ENCODE measurements at places on chromosomes 11 and 22.

- DNase-seq: no peak
Observed at GRCh38 chr11:47564933-47565339, 463 bp upstream of the PTPMT1 start.

DNA sequence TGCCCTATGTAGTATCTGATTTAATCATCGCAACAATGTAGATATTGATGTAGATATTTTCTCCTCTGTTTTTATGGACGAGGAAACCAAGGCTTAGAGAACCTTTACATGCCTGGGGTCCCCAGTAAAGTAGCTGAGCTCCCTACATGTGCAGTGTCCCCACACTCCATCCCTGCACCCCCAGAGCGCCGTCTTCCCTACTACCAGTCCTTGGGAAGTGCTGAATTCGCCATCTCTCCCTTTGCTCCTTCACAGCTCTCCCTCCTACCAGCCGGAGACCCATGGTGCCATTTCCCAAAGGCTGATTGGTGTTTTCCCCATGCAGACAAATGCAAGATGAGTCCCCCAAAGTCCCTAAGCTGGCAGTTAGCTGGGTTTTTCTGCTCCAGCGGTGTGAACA, 86.0 kb downstream of the CEP164 start:
- DNase-seq: no peak

GRCh38 chr11:36631774-36632173, 33.7 kb upstream of the RAG2 start:
- no peak for DNase-seq

GRCh38 chr11:112962579-112963367, 1.6 kb downstream of the NCAM1 start:
- DNase-seq: no peak

GRCh38 chr11:60809691-60810090, 24.6 kb downstream of the MS4A10 start:
- DNase-seq: no peak

DNA sequence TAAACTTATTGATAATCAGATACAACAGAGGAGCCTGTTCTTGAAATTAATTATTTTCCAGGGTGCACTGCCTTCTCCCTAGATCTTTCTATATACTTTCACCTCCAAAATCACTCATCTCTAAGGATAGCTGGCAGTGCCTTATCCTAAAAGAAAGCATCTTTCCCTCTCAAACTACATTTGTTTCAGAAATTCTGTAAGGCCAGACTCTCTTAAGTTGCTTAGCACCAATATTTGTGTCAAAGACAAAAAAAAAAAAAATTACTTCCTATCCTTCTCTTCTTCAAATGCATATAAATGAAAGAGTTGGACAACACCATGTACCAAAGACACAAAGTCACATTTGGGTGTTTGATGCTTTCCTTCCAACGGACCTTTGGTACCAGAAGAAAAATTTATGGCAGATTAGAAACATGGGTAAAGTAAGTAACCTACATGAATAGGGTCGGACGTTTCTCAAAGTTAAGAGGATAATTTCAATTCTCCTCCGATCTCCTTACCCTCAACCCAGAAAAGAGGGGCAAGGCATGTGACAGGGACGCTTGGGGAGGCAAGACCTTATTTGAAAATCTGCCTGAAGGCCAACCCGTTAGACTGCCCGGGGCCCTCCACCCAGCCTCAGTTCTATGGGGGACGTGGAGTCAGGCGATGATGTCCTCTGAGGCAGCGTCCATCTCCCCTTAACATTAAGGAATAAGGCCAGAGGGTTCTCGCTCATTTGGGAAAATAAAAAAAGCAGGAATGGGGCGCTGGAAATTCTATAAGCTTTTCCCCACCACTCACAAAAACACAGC, 66.3 kb downstream of the ETS1 start:
- no peak for DNase-seq

DNA sequence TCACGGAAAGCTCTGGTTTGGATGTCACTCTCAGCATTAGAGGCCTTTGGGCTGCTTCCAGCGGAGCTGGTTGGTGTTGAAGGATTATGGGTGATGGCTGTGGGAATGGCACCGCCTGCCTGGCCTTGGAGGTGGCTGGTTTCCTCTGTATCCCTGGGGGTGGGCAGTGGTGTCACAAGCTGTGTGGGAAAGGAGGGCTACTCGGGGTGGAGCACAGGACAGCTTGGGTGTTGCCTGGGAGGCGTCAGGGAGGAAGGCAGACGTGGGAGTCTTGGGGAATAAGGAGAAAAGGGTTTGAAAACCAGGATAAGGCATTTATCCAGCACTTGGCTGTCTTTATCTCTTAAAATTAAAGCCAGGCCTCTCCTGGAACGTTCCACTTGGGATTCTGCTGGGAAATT, 71.8 kb downstream of the ADAMTS15 start:
- DNase-seq: no peak

DNA sequence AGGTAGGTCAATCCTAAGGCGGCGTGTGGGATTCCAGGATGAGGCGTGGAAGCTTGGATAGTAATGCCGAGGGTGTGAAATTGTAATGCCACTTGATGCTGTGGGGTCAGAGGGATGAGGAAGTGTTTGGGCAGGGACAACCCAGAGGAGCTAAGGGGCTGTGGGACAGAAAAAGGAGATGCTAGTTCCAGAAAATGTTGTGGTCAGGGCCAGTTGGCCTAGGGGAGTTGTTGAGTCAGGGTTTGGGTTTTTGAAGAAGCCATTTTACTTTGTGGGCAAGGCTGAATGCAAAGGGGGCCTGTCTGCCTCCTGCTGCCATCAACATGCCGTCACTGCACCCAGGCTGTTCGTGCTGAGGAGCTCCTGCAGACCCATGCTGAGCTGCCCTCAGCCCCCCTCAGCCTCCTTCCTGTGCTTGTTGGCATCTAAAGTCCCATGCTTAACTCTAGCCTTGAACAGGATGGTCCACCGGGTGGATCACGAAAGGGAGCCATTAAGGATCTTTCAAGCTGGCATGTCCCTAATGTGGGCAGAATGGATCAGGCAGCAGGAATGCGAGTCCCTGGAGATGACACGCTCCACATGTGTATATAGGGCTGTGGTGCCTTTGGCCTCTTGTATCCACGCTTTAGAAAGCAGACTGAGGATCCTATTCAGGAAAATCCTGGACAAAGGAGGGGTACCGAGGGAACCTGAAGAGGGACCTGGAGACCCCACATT, 2.1 kb downstream of the C11orf16 start:
- DNase-seq: no peak

GRCh38 chr11:117769533-117769932, 27.5 kb downstream of the DSCAML1 start:
- DNase-seq: no peak

DNA sequence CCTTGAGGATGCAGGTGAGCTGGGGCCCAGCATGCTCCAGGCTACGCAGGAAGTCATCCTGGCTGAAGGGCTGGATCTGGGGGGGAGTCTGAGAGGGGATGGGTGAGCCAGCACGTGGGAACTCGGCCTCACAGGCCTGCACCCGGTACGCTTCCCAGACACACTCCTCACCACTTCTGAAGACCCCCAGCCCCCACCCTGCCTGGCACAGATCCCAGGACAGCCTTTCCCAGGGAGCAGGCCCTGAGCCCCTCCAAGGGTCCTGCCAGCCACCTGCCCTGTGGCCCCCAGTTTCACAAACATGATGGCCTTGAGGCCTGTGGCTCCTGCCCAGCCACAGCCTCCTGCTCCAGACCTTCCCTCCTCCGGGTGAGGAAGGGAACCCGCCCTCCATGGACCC, 5.6 kb upstream of the PLXNB2 start:
- DNase-seq: no peak

DNA sequence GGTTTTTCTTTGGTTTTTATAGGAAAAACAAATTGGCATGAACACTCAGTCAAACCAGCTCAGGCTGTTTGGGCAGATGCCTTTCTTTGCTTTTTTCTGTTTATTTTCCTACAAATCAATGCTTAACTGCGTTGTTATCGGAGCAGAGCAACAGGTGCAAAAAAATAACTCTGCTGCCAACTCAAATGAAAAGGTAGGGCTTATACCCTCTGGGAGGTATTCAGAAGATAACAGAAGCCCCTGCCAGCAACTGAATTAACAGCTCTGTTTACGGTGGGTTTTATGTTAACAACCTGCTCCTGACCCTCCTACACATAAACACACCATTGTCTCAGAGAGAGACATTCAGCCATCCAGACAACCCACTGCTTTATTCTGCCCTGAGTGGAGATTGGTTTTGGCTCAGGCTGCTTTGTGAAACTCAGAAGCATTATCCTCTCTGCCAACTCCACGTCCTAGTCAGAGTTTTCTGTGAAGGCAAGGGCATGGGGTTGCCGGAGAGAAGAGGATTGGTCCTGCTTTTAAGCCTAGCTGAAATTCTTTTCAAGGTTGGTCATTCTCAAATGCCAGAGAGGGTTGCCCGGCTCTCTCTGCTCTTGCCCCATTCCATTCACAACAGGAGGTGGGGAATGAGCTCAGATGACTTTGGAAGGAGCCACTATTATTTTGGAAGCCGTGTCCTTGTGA, 11.4 kb downstream of the EHF start:
- DNase-seq: no peak

GRCh38 chr11:95832763-95833162, 42.5 kb downstream of the CEP57 start:
- DNase-seq: no peak

GRCh38 chr11:130473795-130474377, 25.4 kb downstream of the ADAMTS15 start:
- DNase-seq: no peak

DNA sequence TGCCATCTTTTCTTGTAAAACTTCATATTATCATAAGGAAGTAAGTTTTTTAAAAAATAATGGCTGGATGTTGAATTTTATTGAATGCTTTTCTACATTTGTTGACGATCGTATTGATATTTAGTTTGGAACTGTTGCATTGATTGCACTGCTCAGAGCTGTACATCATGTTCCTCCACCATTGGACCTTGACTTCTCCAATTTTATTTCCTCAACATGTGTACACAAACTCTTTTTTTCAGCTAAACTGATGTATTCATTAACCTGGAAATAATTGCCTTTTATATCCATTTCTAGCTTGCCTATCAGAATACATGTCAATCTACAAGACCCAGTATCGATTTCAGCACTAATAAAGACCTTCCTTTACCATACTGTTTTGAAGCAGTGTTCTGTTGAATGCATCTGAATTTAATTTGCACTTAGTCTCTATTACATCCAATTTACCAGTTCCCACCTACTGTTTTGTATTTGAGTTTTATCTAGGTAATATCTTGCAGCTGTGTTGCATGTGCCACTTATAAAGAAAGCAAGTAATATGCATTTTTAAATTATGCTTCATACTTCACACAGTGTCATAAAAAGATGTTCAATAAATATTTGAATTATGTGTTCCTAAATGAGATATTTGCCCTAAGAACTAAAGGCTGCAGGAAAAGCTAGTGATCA, 5.5 kb downstream of the CEP57 start:
- no peak for DNase-seq

DNA sequence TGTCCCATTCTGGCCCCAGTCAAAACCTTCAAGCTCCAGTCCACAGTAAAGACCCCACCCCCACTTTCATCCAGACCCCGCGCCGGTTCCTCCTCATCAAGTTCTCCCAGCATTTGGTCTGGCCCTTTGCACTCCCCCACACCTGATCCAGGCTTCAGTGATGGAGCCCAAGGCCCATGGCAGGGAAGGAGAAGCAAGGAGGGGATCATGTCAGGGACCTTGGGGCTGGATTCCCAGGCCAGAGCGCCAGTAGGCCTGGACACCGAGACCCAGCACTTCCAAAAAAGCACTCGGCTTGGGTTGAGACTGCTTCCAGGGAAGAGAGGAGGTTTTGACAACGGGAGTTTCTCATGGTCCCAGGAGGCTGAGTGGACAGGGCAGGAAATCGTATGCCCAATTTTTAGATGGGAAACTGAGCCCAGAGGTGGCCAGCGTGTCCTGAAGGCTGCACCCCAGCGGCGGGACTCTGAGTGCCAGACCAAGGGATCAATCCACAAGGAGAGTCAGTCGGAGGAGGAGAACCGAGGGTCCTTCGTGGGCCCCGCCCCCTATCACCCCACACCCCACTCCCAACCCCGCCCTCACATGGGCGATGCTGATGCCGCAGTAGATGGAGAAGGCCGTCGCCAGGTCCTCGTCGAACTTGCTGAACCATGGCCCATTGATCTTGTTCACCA, 90.5 kb downstream of the PDE2A start:
- no peak for DNase-seq
